ENCODE measurements at places on chromosomes 7 and 10.
A peak's percentile ranks its signal among the peaks of the same experiment; 100 is the strongest.

GRCh38 chr10:59904426-59905065, 1.8 kb downstream of the CCDC6 start:
- DNase-seq: no peak

DNA sequence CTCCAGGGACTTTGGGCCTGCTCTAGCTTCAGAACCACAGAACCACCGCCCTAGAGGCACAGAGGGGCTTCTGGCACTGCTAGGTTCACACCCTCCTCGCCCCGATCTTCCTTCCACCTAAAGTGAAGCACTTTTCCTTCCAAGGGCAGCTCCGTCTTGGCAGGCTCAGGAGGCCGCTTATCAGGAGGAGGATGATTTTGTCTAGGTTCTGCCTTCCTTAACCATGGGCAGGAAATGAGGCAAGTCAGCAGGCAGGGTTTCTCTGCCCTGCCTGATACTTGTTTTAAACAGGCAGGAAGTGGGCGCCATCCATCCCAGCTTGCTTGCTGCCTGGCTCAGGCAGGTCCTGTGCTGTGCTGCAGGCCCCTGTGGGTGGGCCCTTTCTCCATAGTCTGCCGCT, 8.3 kb upstream of the ATP6V0E2 start:
- DNase-seq: no peak

GRCh38 chr7:47292832-47293309, 289.0 kb downstream of the TNS3 start:
- DNase-seq: no peak

GRCh38 chr7:69799990-69800389, 201.7 kb downstream of the AUTS2 start:
- no peak for DNase-seq

DNA sequence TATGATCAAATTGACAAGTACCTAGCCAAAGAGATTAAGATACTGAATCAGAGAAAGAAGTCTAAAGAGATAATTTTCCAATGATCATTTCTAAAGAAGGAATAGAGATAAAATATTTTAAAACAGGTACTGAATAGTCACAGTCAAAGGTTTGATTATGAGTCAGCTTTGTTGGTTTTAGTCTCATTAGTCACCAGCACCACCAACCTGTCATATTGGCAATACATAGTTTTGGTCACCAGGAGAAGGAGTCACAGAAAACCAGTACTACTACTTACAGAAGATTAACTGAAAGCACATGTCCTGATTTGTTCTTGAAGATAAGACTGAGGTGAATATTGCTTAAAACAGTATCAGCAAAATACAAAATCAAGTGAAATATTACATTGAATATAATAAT, 34.6 kb downstream of the ZEB1 start:
- no peak for DNase-seq

DNA sequence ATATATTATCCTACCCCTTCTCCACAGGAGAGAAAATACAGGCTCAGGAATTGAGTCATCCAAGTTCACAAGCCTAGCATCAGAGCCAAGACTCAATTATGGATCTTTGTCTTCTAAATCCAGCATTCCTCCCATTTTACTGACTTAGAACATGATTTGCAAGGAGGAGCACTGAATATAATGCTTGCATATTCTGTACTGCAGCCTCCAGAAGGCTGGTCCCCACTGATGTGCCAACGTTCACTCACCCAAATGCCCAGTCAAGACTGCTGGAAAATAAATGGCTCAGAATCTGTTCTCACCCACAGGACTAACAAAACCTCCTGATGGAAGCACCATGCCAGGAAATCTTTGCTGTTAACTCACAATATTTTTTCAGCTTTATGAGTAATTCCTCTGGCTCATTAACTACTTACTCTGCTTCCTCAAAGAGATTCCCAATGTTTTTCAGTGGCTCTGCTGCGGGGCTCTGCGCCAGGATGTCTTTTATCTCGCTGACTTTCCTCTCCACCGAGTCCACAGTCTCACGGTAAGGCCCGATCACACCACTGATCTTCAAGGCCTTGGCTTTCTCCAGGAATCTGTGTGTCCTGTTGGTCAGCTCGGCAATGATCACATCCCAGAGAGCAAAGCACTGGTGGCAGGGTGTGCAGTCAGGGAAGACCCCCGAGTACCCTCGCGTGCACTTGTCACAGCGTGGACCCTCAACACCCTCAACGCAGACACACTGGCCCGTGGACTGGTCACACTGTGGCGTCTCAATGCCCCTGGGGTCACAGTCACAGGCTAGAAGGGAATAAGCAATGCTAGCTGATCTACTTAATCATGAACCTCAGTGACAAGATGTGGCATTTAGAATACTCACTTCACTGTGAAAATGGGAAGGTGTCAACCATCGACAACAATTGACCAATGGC, 48.8 kb downstream of the DLD start:
- peak; percentile 62 for DNase-seq

- DNase-seq: no peak
Measured at GRCh38 chr7:93895859-93896600, 5.5 kb upstream of the TFPI2 start.

DNA sequence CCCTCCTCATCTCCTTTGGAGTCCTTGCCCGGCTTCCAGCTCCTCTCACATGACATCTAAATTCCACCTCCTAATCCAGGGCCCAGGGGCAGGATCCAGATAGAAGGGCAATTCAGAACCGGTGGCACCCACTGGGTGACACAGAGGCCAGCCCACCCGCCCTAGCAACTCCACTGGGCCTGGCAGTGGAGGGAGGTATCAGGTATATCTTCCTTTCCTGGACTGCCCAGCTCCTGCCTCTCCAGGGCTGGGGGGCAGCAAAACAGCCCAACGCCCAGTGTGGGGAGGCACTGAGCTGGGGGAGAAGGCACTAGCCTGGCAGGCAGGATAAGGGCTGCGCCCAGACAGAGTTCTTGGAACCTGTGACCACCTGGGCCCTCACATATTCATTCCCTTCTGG, 10.4 kb upstream of the TRIM8 start:
- peak; percentile 29 for DNase-seq

DNA sequence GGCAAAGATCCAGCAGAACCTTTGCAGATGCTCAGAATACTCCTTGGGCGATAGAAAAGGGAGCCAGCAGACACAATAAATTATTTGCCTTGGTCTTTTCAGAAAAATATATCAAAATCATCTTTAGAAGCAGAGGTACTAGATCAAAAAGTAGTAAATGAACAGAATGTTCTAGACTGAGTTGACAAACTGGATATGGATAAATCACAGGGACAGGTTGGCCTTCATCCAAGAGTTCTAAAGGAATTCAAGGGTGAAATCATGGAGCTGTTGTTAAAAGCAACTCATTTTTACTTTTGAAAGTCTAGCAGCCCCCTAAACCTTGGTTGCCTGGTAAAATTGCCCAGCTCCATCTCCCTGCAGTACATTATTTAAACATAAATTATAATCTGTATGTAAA, 99.1 kb downstream of the PLCE1 start:
- DNase-seq: no peak

DNA sequence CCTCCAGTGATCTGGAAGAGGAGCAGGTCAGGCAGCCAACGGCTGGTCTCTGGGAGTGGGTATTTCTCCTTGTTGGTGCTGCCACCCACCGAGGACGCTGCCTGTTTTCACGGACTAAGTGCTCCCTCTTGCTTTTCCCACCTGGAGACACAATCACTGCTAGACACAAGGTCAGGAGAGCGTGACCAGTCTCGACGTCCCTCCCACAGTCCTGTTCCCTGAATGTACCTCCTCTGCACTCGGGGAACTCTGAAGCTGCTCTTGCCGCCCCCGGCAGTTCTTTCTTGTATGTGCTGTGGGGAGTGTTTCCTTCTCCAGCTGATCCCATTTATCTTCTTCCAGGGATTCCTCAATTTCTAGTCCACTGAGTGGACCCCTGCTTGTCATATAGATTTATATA, 89.4 kb downstream of the CYTH3 start:
- DNase-seq: no peak

- no peak for DNase-seq
Measured at GRCh38 chr10:28157379-28157778, 145.5 kb downstream of the MPP7 start.

- DNase-seq: no peak
Measured at GRCh38 chr10:20492447-20492846, 404.7 kb downstream of the NEBL start.

- DNase-seq: no peak
Measured at GRCh38 chr10:128087146-128087883, 38.9 kb downstream of the MKI67 start.

DNA sequence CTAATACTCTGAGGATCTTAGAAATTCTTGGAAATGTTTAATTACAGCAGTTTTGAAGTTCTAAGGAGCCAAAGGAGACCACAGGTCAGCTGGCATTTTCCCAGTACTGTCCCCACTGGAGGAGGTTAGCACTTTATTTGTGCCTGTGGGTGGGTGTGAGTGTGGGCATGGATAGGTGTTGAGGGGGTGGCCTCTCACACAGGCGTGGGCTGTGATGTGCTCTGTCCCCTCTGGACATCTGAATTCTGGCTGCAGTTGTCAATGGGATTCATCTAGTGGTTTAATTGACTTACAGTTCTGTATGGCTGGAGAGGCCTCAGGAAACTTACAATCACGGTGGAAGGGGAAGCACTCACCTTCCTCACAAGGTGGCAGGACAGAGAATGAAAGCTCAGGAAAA, 135.4 kb upstream of the NAMPT start:
- no peak for DNase-seq

- DNase-seq: no peak
Measured at GRCh38 chr7:93442478-93443224, 131.9 kb downstream of the CALCR start.

GRCh38 chr7:99255463-99255862, 17.2 kb upstream of the MYH16 start:
- no peak for DNase-seq

DNA sequence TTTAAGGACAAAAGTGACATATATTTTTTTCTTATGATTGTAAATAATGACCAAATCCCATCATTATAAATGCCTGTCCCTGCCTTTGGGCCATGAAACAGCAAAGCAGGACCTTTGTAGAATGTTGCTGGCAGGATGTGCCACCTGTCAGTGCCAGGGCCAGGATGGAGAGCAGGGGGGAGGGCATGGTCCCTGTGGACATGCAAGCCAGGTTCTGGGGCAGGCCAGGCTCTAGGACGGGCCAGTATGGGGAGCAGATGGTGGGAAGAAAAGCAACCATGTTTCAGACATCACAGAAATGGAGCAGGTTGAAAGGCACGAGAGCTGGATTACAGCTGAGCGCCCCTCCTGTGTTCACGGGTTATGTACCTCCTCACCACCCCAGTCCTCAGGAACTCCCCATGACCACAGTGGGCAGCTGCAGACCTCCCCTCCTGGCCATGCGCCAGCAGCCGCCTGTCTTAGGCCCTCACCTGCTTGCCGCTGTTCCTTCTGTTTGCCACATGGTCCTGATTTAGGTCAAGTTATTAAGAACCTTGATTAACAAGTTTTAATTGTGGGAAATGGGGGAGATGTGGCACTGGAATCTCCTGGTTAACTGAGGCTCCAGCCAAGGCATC, 210.4 kb downstream of the PAXIP1 start:
- no peak for DNase-seq

DNA sequence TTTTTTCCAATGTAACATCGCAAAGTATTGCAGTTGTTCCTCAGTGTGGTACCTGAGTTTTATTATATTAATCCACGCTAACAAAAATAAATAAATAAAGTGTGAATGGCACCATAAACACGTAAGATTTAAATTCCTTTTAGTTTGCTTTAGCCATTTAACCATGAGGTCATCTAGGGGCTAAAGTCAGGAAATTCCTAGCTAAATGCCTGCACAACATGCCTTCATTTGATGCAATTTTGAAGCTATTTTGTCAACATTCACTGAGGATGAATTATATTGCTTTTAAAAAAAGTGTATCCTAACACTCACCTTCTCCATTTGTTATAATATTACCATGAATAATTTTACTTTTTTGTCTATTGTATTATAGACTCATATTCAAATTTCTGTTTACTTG, 714.4 kb downstream of the GATA3 start:
- DNase-seq: no peak

DNA sequence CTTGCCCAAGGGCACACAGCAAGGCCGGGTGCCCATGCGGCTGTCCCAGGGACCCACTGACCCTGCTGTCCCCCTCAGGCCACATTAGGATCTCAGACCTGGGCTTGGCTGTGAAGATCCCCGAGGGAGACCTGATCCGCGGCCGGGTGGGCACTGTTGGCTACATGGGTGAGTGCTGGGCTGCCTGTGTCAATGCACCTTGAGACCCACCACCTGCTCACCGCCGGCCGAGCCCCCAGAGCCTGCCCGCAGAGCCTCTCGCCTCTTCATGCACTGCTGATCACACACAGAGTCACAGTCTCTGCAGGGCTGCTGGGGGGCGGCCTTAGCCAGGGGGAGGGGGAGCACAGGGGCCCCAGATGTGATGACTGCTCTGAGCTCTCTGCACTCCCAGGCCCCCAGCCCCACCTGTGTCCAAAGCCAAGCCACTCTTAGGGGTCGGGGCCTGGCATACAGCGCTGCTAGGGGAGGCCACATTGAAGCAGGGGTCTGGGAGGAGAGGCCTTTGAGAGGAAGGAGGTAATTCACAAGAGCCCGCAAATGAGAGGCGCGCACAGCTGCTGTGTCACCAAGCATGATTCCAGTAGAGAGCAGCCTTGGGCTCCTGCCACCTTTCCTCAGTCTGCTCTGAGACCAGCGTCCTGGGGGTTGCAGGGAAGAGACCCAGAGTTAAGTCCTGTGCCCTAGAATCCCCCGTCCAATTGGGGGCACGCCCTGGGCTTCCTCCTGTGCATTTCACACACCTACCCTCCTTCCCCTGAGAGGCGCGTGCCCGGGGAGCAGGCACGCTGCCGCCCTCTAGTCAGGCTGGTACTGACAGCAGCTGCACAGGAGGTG, 100.4 kb downstream of the RGS10 start:
- no peak for DNase-seq

- no peak for DNase-seq
Measured at GRCh38 chr10:1600861-1601260, 136.5 kb downstream of the ADARB2 start.

GRCh38 chr7:152050547-152050971, 25.1 kb downstream of the GALNT11 start:
- no peak for DNase-seq

DNA sequence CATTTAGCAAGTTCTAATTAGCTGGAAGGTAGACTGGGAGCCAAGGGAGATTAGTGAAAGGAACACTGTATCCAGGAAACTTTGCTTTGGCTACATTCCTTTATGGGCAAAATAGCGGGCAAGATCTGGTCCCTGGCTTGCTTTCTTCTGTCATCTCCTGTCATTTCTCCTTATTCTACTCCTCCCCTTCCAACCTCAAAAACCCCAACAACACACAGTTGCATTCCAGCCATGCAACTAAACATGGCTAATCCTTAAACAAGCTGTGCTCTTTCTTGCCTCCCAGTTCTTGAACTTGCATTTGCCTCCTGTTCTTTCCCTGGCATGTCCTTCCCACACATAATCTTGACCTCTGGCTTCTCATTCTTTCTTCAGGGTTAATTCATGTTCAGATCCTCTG, 59.5 kb upstream of the CDCA7L start:
- no peak for DNase-seq

Data from psoas muscle (tissue), 8 donors.